HepG2 (cell line): ENCODE measurements at places on chromosomes 3 and 15.

DNA sequence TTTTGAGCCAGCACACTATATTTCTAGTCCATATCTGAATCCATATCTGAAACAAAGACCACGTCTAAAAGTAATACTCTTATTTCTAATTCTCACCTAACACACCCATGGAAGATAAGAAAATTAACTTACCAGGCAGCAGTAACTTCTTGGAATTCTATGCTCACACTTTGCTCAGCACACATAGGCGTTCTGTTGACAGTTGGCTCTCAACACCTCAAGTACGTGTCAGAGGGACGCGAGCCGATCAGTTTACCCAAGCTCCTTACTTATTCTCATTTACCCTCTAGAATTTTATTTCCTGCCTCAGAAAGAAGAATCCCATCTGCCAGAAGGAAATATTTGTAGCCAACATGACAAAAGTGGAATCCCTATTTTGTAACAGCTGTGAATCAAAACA lies 911.9 kb downstream of the FHIT start:
- no peak for DNase-seq

GRCh38 chr3:131819381-131820055 lies 215.3 kb downstream of the CPNE4 start:
- no peak for DNase-seq

DNA sequence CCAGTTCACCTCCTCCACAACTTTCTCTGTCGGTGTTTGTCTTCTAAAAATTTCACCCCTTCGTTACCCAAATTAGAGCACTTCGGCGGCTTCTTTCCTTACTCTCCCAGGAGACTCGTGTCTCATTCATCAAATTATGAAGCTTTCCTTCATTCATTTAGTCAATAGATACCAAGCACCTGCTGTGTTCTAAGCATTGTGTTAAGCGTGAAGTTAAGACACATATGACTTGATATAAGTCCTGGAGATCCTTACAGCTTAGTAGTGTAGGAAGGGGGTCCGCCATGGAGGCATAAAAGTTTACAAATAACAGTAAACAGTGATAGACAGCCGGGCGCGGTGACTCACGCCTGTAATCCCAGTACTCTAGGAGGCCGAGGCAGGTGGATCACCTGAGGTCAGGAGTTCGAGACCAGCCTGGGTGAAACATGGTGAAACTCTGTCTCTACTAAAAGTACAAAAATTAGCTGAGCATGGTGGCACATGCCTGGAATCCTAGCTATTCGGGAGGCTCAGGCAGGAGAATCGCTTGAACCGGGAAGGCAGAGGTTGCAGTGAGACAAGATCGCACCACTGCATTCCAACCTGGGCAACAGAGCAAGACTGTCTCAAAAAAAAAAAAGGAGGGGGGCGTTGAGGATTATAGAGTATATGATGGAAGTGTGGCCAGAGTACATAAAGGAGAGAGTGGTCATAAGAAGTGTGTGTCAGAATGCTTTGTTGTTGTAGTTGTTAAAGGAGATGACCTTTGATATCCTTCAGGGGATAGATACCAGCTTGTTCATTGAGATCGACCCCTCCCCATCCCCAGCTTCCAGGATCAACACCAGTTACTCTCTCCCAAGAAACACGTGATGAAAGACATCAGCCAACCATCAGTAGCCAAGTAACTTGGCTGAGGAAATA lies 744 bp upstream of the CCDC32 start:
- DNase-seq: peak; percentile 31

DNA sequence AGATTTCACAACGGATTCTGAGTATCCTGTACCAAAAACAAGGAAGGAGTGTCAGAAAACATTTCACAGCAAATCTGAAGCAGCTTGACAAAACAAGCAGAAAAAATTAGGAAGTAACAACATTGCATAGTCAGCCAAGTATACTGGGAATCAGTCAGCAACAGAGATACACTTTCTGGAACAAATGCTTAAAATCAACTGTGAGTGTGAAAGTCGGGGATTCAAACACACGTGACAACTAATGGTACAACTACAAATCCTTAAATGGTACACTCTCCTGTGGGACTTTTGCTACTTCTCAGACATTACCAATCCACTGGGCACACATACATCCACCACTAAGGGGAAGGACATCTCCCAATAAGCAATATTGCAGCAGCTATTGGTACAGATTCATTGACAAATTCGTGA lies 296.6 kb upstream of the MME start:
- no peak for DNase-seq

GRCh38 chr15:66096688-66097058 lies 156.9 kb downstream of the MEGF11 start:
- no peak for DNase-seq

- DNase-seq: no peak
Measured at GRCh38 chr3:194638991-194639605, 5.9 kb upstream of the TMEM44 start.
